Stimulated activated CD8-positive, alpha-beta memory T cell treated with anti-CD3 and anti-CD28 coated beads, Interleukin-2, amount 100 ng/mL, for 48 hours (primary cell): ENCODE measurements at places on chromosomes 2 and 18.

- DNase-seq: no peak
Observed at GRCh38 chr2:222214885-222215284, 83.9 kb downstream of the PAX3 start.

DNA sequence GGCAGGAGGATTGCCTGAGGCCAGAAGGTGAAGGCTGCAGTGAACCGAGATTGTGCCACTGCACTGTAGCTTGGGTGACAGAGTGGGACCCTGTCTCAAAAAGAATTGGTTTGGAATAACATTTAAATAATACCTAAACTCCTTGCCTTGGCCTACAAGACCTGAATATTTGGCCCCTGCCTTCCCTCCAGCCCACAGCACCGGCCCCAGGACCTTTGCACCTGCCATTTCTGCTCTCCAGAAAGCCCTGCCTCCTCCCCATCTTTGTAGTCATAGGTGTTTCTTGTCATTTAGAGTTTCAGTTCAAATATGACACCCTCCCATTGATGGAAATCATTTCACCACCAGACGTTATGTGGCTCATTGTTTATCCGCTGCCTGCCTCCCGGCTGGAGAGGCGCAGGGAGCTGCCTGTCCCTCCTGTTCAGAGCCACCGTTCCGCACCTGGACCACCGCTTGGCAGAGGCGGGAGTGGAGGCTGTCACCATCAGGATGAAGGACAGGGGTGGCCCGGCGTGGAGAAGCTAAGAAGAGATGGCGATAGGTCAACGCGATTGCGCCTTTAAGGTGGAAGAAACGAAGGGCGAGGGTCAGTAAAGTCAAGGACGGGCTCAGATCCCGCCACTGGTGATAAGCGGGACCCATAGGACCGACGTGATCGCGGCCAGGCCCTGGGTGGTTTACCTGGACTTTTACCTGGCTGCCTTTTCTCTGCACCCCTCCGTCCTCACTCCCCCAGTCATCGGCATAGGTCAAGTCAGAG is 638 bp upstream of the LPIN1 start:
- no peak for DNase-seq

- DNase-seq: no peak
Observed at GRCh38 chr2:55973673-55974072, 50.1 kb upstream of the EFEMP1 start.

DNA sequence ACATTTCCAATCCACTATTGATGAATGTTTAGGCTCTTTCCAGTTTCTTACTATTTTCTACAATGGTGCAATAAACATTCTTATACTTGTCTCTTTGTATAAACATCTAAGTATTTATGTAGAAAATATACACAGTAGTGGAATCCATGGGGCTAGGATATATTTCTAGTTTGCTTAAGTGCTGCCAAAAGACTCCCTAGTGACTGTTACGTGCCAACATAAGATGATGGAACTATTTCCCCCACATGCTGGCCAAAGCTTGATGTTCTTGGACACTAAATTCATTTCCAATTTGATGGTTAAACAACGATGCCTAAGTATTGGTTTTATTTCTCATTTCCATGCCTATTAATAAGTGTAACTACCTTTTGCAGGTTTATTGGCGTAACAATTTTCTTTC is 378.4 kb upstream of the HNRNPA3 start:
- no peak for DNase-seq

- DNase-seq: no peak
Observed at GRCh38 chr2:121524685-121525425, 5.8 kb upstream of the RNU4ATAC start.

DNA sequence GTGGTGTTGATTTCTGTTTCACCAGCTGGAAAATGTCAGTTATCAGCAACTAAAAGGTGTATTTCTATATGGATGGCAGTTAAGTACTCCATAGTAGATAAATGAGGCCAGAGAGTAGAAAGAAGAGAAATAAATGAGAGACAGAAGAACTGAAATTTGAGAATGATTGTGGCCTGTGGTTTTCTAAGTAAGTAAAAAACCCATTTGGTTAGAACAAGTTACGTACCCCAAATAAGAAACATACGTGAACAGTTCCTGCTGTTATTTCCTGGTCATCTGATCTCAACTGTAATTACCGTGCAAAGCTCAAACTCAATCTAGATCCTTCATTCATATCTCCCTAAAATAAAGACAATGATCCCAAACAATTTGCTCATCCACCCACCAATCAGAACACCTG is 181.3 kb downstream of the PID1 start:
- no peak for DNase-seq

- no peak for DNase-seq
Observed at GRCh38 chr18:75227535-75228296, 17.1 kb downstream of the TSHZ1 start.

- no peak for DNase-seq
Observed at GRCh38 chr2:158894078-158894477, 74.4 kb upstream of the TANC1 start.

DNA sequence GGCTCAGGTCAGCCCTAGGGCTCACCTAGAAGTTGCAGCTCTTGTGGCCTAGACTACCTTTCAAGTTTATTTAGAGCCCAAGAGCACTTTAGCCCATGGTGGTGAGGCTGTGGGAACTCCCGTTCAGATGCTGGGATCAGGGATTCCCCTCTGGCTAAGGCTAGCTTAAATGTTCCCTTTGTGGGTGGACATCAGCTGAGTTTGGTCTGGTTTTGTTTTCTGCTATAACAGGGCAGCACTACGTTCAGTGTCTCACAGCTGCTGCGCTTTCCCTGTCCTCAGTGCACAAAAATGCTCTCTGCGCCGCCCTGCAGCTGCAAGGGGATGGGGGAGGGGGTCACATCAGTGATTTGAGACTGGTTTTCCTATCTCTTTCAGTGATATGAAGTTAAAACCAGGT is 170.5 kb upstream of the KCNJ3 start:
- DNase-seq: no peak

GRCh38 chr2:133194362-133194655 is 374.0 kb downstream of the NCKAP5 start:
- DNase-seq: no peak

GRCh38 chr2:121017396-121017795 is 267.6 kb downstream of the TFCP2L1 start:
- no peak for DNase-seq

DNA sequence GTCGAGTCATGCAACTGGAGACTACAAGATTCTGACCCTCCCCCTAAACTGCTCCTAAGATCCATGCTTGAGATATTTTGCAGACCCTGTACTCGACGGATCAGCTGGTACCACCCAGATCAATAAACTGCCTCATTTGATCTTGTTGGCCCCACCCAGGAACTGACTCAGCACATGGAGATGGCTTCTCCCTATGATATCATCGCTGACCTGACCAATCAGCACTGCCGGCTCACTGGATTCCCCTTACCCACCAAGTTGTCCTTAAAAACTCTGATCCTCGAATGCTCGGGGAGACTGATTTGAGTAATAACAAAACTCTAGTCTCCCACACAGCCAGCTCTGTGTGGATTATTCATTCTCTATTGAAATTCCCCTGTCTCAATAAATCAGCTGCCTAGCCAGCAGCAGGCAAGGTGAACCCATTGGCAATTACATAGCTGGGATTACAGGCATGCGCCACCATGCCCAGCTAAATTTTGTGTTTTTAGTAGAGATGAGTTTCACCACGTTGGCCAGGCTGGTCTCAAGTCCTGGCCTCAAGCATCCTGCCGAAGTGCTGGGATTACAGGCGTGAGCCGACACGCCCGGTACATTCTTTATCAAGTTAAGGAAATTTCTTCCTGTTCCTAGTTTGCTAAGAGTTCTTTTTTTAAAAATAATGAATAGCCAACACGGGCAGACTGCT is 43.6 kb downstream of the VPS54 start:
- DNase-seq: peak; percentile 15

DNA sequence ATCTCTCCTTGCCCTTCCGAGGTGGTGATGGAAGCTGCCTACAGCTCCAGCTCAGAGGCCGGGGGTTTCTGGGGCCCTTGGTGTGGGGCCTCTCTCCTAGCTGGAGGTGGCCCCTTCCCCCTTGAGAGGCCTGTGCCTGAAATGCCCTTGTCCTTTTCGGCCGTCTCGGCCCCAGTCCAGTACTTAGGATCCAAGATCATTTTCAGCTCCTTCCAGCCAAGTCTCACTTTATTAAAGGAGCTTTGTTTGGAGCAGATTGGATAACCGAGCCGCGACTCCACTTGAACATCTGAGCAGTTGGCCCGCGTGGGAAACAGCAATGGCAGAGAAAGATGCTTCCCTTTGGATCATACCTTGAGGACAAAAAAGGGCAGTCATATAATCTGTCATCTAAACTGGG is 125.0 kb downstream of the NEDD4L start:
- no peak for DNase-seq

- DNase-seq: no peak
Observed at GRCh38 chr18:58213440-58213839, 169.4 kb downstream of the NEDD4L start.

DNA sequence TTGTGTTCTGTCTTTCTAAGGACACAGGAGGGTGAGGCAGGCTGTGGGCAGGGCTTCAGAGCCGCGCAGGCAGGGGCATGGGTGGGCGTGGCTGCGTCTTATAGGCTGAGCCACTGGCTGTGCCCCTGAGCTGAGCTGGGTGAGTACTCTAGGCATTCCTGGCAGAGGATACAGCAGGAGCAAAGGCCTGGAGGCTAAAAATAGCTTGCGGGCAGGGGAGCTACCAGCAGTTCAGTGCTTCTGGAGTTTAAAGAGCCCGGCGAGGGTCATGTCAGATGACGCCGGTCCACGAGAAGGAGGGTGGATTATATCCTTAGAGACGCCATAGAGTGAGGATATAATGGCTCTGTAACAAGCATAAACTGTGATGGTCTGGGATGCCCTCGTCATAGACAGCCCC is 31.5 kb upstream of the PDIA6 start:
- DNase-seq: no peak
